ENCODE measurements at places on chromosomes 4 and X. TPM values are rescaled to one million over a fixed set of nuclear protein-coding genes. Genes with fewer than 3 reads are reported as not detected.

DNA sequence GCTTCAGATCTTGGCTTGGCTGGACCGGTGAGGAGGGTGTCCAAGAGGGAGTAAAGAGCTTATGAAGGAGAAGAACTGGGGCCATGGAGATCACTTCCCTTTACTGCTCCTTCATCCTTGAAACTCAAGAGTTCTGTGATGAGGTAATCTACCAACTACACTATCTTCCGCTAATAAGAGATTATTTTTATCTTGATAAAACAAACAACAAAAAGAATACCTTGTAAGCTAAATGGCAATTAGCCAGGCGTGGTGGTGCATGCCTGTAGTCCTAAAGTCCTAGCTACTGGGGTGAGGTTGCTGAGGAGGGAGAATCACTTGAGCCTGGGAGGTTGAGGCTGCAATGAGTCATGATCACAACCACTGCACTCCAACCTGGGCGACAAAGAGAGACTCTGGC is 47.4 kb downstream of the HAUS3 start:
- no peak for DNase-seq

GRCh38 chr4:139903845-139904244 is 238.2 kb downstream of the MGST2 start:
- no peak for DNase-seq

DNA sequence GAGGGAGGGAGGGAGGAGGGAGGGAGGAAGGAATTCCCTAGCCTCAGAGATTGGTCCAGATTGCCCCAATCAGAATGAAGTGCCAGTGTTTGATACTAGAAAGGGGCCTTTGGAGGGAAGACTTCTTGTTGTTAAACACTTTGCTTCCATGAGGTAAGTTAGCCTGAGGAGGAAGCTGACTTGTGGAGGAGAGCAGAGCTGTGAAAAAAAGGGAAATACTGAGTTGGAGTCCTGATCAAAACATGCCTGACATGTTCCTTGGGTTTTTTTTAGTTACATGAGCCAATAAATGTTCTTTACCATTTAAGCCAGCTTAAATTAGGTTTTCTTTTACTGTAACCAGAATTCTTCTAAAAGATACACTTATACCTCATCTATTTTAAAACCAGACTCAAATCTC is 57.6 kb downstream of the GSX2 start:
- no peak for DNase-seq

GRCh38 chrX:113726466-113726865 is 857.4 kb upstream of the HTR2C start:
- DNase-seq = no peak

DNA sequence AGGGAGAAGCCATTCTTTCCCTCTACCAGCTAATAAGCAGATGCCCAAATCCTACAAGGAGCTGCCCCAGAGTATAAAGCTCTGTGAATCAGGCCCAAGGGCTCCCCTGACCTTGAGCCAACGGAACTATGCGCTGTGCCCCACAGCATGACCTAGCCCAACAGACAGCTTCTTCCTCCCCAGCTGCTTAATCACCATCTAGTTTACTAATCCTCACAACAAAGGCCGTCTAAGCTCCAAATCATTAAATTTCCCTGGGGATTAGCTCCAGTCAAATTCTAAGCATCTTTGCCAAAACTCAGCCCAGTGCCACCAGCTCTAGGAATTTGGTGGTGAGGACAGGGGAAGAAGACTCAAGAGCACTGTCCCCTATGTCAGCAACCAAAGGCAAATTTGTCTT is 113.1 kb downstream of the SHROOM4 start:
- DNase-seq = no peak

DNA sequence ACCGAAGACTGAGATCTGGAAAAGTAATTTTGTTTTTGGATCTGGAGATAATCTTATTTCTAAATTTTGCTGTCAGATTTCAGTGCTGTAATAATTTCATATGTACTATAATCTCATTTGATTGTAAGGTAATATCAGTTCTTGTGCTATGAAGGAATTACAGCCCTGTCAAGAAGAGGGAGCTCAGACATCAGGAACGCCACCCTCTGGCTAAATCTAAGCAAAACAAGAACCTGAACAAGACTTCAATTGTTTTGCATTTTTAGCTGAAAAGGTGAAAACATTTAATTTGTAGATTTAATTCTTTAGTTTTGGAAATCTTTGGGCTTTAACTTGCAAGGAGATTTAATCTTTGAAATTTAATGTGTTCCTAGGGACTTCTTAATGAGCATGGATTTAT is 525.4 kb upstream of the HS3ST1 start:
- DNase-seq = no peak

GRCh38 chr4:187767687-187768086 is 227.9 kb upstream of the ZFP42 start:
- DNase-seq = no peak

- DNase-seq = no peak
These were observed 1.6 kb upstream of the ARMCX6 start for GRCh38 chrX:101619364-101619763.

GRCh38 chrX:118872102-118872566 is 48.5 kb downstream of the ZCCHC12 start:
- no peak for DNase-seq

- no peak for DNase-seq
These were observed 28.8 kb upstream of the CFAP47 start for GRCh38 chrX:35890699-35891098.

DNA sequence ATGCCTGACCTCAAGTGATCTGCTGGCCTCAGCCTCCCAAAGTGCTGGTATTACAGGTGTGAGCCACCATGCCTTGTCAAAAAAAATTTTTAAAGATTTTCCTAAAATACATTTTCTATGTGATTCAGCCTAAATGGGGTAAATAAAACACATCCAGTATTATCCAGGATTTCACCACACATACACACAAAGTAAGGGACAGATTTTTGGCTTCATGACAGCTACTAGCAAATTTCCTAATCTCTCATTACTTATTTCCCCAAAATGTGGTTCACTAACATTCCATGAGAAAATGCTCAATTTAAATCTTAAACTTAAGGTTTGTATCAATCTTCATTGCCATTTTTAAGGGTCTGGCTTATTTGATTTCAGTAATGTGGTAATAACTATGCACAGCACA is 348.5 kb upstream of the INTU start:
- DNase-seq = no peak

Gene ADAMTS3
- 2.1 TPM for total RNA-seq

Gene TBC1D8B
- total RNA-seq = 6.5 TPM

Gene DDX60
- total RNA-seq = 12.5 TPM

Gene DCX
- not detected for total RNA-seq

Gene CCDC149
- 23.2 TPM for total RNA-seq

Gene NCAPG
- total RNA-seq = 0.26 TPM
